HS-27A (cell line): ENCODE measurements at places on chromosomes 1 and 21.

- no peak for DNase-seq
These were observed 383.9 kb downstream of the TGFB2 start for GRCh38 chr1:218728898-218729565.

GRCh38 chr1:23567996-23568607 is 8.8 kb upstream of the ID3 start:
- no peak for DNase-seq

GRCh38 chr1:109399326-109399957 is 1.7 kb upstream of the SORT1 start:
- DNase-seq, result no peak

- DNase-seq, result no peak
These were observed 444.7 kb downstream of the ADGRL2 start for GRCh38 chr1:82245345-82246014.

DNA sequence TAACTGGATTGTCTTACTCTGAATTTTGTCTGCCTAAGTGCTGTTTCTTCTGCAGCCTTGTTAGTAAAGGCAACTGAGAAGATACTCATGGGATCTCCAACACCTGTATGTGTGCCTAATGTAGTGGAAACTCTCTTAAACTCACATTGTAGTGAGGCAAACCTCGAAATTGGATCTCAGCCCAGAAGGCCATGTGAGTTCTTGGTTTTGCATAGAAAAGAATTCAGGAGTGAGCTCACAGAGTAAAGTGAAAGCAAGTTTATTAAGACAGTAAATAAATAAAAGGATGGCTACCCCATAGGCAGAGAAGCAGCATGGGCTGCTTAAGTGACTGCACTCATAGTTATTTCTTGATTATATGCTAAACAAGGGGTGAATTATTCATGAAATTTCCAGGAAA is 1344.7 kb downstream of the NCAM2 start:
- no peak for DNase-seq
